HT-29 (cell line): ENCODE measurements at places on chromosomes 6 and 20.

DNA sequence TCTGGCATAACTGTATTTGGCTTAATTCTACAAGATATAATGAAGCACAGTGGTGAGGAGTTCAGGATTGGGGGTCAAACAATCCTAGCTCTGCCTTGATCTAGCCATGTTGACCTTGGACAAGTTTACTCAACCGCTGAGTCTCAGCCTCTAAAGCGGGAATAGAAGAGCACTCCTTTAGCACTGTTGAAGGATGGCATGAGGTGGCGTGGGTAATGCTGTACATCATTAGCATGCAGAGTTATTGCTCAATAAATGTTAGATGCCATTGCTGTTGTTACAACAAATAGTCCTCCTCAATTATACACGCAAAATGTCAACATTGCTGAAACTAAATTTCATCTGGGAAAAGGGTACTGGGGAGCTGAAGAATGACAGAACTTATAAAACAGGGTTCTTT lies 78.6 kb downstream of the KIF13A start:
- no peak for DNase-seq

GRCh38 chr6:106097411-106098231 lies 11.5 kb downstream of the PRDM1 start:
- peak; percentile 47 for DNase-seq

- DNase-seq, result no peak
These were observed 2.1 kb upstream of the ABHD16B start for GRCh38 chr20:63859166-63859699.

DNA sequence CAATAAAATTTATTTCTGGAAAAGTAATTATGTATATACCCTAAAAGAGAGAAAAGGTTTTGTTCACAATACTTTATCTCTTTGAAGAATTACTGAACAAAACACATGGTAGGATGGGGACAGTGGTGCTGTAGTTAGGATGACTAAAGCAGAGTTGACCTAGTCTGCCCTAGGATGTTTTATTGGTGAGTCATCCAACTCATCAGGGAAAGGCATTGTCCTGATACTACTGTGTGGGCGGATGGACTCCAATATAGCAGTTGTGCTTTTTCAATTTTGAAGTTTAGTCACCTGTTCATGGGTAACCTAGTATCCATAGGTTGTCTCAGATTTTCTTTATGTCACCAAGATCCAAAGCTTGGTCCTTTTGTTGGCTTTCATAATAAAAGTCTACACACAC lies 53.3 kb upstream of the EYS start:
- DNase-seq, result no peak

GRCh38 chr20:58179083-58179431 lies 49.4 kb downstream of the ANKRD60 start:
- no peak for DNase-seq

- DNase-seq, result no peak
These were observed 282.7 kb upstream of the PRDM1 start for GRCh38 chr6:105803442-105803841.

- DNase-seq, result no peak
These were observed 389.5 kb upstream of the CDH4 start for GRCh38 chr20:60862601-60863000.

DNA sequence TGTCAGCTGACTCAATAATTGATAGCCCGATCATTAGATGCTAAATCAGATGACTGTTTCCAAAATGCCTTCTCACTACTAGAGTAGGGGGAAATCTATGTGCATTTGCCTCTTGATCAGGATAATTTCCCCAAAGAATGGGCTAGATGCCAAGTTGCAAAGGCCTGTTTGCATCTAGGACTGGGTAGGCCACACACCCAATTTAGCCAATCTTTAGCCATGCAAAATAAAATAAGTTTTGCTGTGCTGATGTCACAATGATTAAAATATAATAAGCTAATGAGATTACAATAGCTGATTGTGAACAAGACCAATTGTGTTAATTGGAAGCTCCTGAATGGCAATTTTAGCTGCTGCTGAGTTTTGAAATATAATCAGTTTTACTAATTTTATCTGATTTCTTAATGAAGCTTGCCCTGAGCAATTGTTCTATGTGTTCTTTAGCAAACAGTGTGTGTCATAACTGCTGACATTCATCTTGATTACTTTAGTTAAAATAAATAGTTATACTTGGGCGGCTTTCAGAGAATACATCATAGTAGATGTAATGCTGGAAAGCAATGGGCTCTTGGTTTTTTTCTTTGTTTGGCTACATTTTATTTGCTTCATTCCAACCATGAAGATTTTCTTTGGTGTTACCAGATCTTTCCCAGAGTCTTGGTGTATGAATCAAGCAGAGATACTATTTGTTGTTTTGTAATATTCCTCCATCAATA lies 973.2 kb upstream of the SLC35B3 start:
- DNase-seq, result no peak

DNA sequence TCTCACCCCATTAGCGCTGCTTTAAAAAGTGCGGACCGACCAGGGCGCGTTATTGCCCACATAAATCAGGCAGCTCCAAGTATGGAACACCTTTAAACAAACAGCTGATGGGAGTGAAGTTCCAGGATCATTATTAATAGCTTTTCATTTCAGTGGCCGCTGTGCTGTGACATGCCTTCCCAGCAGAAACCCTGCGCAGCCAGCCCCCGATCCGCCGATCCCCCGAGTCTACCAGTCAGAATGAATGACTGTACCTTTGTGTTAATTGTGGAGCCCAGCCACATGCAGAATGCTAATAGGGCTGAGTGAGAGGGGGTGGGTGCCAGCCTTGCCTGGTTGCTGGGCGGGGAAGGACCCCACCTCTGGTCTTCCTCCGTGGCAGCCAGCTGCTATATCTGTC lies 21.9 kb downstream of the CDH22 start:
- no peak for DNase-seq

DNA sequence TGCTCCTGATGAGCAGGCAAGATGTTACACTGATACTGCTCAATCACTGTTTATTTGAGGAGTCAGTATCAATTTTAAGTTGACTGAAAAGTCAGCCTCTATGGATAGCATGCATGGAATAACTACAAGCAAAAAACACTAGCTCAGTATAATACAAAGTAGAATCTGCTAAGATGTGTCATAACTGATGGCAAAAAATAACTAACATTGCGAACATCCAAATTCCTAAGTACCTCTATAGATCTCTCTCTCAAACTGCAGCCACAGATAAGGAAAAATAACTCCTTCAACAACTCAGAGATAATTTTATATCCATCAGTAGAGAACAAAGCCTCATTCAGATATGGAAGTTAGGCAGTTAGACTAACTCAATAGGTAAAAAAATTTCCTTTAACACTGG lies 16.3 kb downstream of the HDAC2 start:
- DNase-seq, result no peak

DNA sequence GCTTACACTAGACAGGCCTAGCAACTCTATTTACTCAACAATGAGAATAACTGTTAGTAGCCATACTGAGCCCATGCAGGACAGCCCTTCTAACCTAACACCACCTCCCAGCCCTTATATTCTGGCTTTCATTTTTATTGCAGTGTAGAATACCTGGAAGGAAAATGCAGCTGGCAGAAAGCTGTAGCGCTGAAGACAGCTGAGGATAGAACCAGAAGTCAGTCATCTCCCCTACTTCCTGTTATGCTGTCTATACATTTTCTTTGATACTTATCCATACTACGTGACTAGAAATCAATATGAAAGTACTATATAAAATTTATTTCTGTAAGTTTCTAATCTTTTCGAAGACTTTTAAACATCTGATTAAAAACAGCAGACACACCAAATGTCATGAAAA lies 182.6 kb upstream of the SHLD1 start:
- no peak for DNase-seq

DNA sequence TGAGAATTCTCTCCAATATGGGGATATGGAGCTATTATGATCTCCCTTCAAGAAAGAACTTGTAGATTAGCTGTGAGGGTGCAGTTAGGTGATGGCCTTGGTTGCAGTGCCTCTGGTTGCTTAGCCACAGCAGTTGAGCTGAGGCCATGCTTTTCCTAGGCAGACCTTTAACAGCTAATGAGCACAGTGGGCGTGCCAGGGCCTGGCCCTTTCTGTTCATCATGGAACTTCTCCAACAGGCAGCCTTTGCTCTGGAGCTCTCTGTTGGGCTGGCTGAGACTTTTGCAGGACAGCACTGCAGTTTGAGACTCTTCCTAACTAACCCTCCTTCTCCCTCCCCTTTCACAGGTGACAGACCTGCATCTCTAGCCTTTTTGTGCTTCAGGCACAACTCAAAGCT lies 39.7 kb upstream of the TMEM170B start:
- DNase-seq, result no peak

GRCh38 chr6:118263921-118264486 lies 284.1 kb upstream of the PLN start:
- peak; percentile 12 for DNase-seq

DNA sequence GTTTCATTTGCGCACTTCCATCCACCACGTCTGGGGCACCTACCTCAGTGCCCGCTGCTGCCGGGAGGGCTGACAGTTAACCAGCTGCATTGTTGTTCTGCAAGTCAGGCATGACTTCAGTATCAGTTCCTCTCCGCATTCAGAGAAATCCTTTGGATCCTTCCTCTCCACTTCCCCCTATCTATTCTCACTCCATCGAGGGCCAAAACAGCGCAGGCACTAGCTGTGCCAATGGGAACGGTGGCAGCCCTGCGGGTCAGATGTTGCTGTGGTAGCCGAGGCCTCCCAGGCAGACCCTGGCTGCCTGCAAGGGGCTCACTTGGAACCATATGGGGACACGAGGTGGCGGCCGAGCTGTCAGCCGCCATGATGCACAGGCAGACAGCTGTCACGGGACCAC lies 64.2 kb upstream of the INSM1 start:
- DNase-seq, result no peak

GRCh38 chr20:29079769-29080690 lies 2177.4 kb upstream of the DEFB115 start:
- DNase-seq, result no peak
